ENCODE measurements at places on chromosomes 4 and X.

GRCh38 chr4:153780876-153781275 is 8.0 kb downstream of the SFRP2 start:
- DNase-seq, result no peak

DNA sequence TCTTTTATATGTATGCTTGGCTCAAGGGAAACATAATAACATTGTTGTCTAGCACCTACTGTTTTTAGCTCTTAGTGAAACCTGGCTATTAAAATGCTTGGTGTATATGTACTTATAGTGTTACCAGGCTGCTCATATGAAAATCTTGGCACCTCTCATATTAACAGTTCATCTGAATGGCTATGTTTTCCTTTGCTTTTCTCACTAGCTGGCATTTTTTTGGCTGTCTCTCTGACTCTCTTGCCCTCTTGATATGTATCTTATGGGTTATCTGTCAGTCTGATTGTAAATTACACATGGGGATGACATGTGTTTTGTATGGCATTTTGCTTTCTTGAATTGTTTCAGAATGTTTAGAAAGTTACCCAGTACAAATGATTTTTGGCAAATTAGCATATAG is 158.0 kb downstream of the ARHGAP24 start:
- no peak for DNase-seq

DNA sequence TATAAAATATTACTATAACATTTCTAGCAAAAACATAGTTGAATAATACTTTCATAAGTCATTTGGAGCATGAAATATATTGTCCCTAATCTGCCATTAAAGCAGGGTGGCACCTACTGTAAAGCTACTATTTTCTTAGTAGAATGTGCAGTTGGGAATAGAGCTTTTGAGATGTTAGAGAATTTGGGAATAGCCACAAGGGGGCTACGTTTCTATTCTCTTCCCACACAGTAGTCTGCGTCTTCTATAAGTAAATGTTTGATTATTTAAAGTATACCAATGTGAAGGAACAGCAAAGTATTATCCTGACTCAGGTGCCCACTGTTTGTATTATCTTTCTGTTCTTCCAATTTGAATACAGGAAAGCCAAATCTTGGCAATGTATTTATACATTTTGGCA is 323.2 kb upstream of the GIMD1 start:
- no peak for DNase-seq

DNA sequence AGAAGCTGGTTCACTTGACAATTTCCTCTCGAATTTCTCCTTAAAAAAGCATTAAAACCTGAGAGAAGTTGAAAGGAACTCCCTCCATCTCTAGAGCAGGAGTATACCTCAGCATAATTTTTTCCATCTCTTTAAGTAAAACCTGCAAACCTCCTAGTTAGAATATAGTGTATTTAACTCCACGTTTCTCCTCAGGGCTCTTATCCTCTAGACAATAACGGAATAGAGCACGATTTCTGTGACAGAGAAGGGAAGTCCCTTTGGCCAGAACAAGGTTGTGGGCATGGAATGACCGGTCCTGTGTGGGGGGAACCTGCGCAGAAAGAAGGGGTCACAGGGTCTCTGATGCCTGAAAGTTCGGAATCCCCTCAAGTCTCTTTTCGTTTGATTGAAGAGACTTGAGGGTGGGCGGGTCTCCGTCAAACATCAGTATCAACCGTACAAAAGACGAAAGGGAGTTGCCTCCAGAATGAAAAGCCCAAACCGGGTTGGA is 697 bp downstream of the ZNF280C start:
- DNase-seq, result no peak

- DNase-seq, result no peak
These were observed 3.2 kb downstream of the SPRY1 start for GRCh38 chr4:123399627-123400358.

DNA sequence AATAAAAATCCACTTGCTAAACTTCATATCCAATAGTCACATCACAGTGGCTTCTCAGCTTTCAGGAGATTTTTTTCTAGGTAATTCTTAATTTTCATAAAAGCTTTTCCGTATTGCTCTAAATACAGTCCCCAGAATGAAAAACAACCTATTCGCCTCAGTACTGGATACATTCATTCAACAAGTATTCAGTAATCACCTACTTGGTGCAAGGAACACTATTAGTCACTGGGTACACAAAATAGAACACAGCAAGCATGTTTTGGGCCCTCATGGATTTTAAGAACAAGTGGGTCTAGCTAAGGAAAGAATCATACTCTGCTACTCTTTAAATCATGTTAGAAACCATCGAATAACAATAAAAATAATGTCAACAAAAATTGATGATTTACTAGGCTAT is 2.8 kb upstream of the BEX3 start:
- DNase-seq, result no peak

DNA sequence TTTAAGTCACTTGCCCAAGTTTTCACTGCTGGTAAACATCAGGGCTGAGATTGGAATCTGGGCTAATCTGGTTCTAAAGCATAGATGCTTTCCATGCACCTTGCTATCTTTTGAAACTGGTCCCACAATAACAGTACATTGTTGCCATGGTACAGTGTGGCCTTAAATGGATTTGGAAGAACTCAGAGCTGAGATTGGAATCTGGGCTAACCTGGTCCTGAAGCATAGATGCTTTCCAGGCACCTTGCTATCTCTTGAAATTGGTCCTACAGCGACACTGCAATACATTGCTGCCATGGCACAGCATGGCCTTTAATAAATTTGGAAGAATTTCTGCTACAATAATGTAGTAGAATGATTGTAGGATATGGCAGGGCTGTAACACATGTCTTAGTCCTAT is 28.6 kb downstream of the DAPP1 start:
- no peak for DNase-seq

GRCh38 chr4:24578364-24578763 is 6.0 kb downstream of the DHX15 start:
- no peak for DNase-seq

GRCh38 chrX:150663073-150663472 is 30.1 kb upstream of the MTMR1 start:
- DNase-seq, result no peak

DNA sequence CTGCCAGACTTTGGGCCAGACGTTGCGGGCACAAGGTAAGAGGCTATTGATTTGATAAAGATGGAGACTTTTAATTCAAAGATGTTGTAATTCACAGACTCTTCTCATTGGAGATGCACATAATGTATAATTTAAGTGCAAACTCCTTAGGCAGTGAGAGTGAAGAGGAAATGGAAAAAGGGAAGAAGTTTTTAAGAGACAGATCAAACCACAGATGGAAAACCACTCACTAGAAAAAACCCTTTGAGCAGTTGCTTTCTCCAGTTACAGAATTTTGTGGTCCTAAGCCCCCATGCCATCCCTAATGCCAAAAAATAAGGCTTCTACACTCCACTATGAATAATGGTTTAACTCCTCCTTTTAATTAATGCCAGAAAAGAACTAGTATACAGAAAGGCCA is 977.1 kb upstream of the PRKX start:
- no peak for DNase-seq

- no peak for DNase-seq
These were observed 108.8 kb downstream of the DDIT4L start for GRCh38 chr4:100081491-100081890.

Data from AG09319 (cell line).